ENCODE measurements at places on chromosomes 3 and 15.

- no peak for DNase-seq
Observed at GRCh38 chr15:99157456-99157855, 52.6 kb downstream of the SYNM start.

GRCh38 chr3:152910211-152910610, 75.3 kb downstream of the P2RY1 start:
- DNase-seq = no peak

DNA sequence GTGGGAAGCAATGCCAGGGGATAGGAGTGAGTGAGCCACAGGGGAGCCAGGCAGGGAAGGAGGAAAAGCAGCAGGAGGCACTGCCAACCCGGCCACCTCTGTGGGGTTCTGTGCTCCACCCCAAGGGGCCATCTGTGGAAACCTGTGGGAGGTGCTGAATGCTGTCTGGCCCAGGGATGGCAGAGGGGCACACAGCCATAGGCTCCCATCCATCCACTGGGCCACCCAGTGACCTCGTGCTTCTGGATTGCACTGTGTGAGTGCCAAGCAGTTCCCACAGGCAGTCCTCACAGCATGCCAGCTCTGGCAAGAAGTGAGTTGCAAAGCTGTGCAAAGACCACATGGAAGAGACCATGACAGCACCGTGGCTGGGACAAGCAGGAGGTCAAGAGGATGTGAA, 27.5 kb downstream of the DNAJB8 start:
- no peak for DNase-seq

GRCh38 chr3:81161100-81161499, 600.3 kb downstream of the GBE1 start:
- no peak for DNase-seq

- no peak for DNase-seq
Observed at GRCh38 chr3:158563076-158563475, 7.9 kb upstream of the MLF1 start.

- peak; percentile 11 for DNase-seq
Observed at GRCh38 chr15:61750271-61751084, 309.8 kb downstream of the VPS13C start.
